ENCODE measurements at places on chromosomes 3 and 15.

DNA sequence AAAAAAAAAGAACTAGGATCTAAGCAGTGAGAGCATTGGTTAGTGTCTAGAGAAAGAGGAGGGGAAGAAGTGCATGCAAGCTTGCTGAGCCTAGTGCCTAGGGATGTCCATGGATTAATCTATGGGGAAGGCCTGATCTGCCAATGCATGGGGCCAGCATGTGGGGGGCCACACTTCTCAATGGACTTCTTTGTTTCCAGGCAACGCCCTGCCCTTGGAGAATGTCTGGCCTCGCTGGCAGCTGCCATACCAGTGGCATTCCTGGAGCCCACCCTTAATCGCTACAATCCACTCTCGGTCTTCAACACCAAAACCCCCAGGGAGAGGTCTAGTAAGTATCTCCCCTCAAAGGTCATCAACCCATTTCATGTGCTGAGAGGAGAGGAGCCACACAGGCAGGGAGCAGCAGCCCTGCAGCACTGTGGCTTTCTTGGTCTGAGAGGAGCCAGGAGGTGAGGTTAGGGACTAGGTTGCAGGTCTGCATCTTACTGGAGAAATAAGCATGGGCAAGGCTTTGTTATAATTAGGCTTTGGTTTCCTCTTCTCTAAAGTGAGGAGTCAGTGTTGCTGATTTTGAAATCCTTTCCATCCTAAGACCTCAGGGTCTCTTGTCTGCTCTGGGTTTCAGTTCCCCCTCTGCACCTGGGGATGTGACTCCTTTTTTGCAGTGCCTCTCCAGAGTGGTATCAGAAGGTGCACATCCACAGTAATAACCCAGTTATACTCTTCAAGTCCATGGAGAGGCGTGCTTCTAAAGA is 188.1 kb upstream of the CHRM5 start:
- no peak for DNase-seq

DNA sequence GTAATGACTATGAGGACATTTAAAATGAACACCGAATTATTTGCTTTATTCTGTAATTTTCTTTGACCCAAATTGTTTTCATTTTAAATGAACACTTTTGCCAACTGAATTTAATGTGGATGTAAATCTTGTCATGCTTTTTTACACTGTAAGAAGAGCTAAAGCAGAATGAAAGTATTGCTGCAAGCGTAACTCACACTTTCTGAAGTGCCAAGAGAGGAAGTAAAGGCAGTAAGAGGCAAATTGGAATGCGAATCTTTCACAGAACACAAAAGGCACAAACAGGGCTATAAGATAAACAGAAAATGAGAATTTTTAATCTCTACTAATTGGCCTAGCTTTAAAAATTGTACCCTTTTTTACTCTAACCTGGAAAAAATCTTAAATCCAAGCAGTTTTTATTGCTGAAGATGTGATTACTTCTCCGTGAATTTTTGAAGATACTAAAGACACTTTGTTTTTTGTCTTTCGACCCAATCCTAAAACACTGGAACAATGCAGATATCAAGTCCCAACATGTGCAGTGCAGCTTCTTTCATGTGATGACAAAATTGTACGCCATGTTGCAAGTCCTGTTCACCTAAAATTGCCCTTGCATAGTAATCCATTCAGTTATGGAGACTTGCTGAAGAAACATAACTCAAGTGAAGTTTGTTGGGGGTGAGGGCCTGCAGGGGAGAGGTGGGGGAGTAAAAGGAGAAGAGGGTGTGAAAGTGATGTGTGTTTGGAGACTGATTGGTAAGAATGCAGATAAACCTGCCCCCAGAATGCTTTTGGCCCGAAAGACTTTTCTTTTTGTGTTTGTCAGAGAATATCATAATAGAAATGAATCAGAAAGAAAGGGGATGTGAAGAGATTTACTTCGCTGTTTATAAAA is 1.4 kb downstream of the ARID3B start:
- no peak for DNase-seq

- no peak for DNase-seq
Measured at GRCh38 chr15:31278544-31279220, 48.0 kb upstream of the KLF13 start.

DNA sequence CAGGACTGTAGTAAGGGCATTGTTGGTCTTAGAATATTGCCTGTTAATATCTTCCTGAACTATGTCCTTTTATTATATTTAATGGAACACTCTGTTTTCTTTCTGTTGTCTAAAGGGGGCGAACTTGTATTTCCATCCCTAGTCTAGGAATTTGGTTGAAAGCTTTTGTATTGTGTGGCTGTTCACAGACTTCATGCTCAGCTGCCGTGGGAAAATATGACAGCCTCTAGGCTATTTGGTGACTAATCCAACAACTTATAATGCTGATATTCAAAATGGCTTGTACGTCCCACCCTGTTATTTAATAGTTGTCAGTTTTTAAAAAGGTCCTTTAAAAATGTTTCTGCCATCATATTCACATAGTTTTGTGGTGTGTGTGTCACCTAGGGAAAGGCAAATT is 202.6 kb downstream of the KLHL25 start:
- peak; percentile 29 for DNase-seq

- DNase-seq, result no peak
Measured at GRCh38 chr3:77404871-77405270, 365.0 kb downstream of the ROBO2 start.

DNA sequence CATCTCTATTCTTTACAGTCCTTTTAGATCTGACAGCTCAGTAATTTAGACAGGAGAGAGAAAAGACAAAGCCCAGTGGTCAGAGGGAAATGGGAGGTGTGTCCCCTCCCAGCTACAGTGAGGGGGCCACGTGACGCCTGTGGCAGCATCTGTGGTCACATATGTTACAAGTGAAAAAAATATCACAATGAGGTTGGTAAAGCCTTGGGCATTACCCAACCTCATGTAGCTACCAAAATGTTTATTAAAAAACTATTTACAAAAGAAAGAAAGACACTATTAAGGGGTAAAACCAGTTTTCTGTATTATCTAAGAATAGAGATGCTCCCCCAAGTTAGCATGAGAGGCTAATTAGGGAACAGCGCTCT is 42.9 kb upstream of the PLCL2 start:
- DNase-seq, result no peak

GRCh38 chr3:72951259-72951722 is 45.3 kb upstream of the PPP4R2 start:
- no peak for DNase-seq

- DNase-seq, result no peak
Measured at GRCh38 chr3:32484436-32484835, 18.2 kb downstream of the CMTM6 start.

GRCh38 chr15:26691249-26691648 is 81.6 kb downstream of the GABRB3 start:
- DNase-seq, result no peak

GRCh38 chr15:32707436-32707835 is 10.4 kb upstream of the GREM1 start:
- no peak for DNase-seq

Measured in AG08396 (cell line).